ENCODE measurements at places on chromosomes 1 and 21.

DNA sequence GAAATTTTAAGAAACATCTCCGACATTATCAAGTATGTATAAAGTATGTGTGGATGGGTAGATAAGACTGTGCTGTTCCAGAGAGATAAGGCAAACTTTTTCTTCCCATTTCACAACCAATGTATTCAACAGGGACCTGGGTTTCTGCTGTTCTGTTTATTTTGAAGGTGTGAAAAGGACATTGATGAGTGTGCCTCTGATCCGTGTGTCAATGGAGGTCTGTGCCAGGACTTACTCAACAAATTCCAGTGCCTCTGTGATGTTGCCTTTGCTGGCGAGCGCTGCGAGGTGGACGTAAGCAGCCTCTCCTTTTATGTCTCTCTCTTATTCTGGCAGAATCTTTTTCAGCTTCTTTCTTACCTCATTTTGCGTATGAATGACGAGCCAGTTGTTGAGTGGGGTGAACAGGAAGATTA lies 174.0 kb downstream of the CRB1 start:
- no peak for DNase-seq

DNA sequence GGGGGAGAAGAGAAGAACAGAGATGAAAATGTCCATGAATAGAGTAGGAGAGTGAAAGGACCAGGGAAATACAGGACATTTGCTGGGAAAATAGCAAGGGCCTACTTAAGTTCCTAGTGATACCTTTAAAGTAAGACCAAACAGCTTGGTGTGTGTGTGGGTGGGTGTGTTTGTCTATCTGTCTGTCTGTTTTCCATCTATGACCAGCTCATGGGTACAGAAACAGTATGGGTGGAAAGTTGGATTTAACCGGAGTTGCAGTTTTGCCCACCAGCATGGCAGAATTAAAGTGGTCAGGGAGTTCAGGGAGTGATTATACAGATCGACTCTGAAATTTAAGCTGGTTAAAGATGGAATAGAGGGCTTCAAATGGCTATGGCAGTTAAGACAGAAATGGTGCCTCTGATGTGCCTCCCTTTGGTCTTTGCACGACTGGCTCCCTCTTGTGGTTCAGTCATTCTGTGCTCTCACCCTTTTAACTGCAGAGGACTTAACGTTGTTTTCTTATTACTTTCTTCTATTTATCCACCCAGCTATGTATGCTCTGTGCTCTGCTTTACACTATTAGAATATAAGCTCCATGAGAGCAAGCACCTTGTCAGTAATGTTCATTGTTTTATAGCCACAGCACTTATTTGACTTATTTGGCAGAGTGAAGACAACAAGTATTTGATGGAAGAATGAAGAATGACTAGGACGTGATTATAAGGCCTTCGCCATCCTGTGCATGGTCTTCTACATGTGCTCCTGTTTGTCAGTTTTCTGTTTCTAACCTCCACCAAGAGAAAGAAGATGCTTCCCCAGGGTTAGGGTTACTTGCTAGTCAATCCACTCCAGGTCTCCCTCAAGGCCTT lies 72.7 kb upstream of the AK4 start:
- DNase-seq: peak; percentile 74

DNA sequence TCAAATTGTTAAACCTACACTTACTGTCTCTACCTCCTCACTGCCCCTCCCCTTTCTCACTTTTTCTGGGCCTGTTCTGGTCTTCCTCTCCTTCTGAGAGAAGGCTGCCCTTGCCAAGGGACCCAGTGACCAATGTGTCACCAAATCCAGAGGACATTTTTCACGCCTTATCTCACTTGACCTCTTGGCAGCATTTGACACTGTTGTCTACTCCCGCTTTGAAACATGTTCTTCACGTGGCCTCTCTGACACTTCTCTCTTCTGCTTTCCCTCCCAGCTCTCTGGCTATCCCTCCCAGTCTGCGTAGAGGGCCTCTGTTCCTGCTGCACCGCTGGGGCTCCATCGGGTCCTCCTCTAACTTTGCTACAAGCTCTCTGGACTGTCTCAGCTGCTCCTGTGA lies 25.3 kb downstream of the KCNQ4 start:
- no peak for DNase-seq

DNA sequence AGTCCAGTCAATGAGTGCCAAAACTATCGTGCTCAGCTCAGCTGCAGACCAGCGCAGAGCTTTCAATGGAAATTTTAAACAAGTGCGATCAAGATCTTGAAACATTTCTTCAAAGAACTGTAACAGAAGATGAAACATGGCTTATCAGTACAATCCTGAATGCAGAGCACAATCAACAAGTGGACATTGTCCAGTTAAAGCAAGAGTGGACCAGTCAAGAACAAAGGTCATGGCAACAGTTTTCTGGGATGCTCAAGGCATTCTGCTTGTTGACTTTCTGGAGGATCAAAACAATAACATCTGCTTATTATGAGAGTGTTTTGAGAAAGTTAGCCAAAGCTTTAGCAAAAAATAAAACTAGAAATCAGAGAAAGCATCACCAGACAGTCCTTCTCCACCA lies 374.2 kb downstream of the SETD4 start:
- DNase-seq: no peak

DNA sequence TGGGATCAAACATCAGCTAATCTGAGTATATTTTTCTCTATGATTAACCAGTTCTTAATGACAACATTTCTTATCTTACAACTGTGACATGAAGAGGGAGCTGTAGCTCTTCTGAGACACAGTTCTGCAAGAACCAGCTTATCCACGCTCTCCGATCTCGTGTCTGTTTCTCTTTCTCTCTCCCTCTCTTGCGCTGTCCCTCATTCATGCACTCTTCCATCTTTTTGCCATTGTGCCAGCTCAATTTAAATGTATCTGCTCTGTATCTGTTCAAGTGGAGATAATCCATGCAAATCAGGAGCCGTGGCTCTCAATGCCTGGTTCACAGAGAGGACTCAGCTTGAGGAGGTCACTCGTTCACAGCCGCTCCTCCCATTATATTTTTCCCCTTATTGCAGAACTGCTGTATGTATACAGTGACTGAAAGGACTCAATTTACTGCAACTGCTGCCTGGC lies 494.7 kb upstream of the ADGRL2 start:
- DNase-seq: no peak

- peak; percentile 4 for DNase-seq
Measured at GRCh38 chr1:167762061-167762746, 40.4 kb downstream of the MPZL1 start.

GRCh38 chr1:75132242-75132811 lies 1.9 kb upstream of the LHX8 start:
- DNase-seq: no peak

DNA sequence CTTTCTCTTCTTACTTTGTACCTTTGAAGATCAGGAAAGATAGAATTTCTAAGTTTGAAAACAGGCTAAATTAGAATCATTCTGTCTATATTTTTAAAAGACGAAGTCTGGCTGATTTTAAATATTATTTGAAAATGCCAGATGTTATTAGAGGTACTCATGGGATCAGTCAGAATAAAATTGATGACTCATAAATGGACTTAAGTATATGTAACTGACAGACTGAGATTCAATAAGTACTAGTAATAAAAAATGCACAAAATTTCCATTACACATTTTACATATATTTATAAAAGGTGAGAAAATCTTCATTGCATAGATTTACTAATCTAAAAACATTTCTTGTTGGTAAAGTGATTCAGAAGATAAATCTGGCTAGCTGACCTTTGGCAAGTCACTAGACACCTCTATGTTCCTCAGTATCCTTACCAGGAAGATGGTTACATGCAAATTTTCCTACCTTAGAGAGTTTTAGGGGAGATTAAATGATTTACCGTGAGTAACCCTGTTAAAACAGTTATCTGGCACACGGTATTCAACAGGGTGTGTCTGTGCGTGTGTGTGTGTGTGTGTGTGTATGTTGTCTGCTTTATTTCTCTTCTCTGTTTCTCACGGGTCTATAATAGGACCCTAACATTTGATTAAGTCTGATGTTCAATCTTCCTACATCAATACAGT lies 189.0 kb downstream of the RUNX1 start:
- DNase-seq: no peak

- DNase-seq: no peak
Measured at GRCh38 chr21:42806509-42807140, 72.7 kb downstream of the WDR4 start.

DNA sequence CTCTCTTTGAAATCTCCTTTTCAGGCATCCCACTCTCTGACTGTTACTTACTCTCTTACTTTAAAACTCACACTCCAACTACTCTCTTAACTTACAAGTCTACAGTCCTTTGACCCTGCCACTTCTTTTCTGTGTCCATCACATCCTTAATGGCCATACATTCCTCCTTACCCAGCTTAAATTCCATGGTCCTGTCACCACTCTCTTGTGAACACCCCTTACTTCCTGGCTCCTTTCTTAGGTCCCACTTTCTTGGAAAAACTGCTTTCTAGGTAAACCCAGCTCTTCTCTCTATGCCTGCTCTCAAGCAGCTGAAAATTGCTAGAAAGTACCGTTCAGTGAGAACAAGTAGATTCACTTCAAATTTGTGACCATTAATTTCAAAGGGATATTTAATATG lies 109.1 kb downstream of the OLFML2B start:
- DNase-seq: no peak

DNA sequence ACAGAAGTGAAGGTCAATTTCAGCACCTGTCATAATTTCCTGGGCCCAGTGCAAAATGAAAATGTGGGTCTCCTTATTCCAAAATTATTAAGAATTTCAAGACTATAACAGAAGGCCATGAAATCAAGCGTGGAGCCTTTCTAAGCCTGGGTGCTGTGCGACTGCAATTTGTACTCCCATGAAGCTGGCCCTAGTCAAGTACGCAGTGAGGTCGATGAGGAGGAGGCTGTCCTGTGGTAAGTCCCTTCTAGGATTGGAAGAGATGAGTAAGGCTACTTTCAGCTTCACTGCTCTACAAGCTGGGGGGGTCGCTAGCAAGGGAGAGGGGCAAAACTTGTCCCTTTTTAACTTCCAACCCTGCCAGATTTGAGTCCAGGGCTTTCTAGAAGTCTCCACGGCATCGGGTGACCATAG lies 410 bp upstream of the NUDC start:
- no peak for DNase-seq

GRCh38 chr1:165353731-165354671 lies 2.5 kb downstream of the LMX1A start:
- no peak for DNase-seq

DNA sequence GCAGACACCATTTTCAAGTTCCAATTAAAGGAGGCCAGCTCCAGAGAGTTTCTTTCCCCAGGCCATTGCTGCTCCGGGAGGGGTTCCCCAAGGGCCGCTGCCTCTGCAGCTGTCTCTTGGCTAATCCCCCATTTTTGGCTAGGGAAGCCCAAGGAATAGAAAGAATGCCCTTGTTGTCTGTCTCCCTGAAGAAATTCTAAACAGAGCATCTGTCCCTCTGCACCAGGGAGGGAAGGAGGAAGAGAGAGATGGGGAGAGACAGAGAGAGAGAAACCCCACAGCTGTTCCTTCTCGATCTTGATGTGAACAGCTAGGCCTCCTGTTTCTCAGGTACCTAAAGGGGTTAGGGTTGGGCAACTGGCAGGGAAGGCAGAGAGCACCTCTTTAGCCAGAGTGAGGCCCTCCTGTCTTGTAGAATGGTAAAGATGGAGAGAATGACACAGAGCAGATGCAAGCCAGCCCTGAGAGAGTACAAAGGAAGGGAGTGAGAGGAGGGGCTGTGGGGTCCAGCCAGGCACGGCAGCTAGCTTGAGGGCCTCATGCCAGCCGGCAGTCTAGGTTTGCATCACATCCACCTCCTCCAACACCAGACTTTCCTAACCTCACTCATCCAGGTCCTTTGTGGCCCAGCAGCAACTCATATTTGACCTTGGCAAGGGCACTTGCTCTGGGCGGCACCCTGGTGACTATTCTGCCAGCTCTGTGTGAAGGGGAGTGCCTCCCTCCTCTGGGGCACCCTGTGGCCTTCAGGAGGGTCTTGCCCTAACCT lies 13.1 kb downstream of the OPTC start:
- DNase-seq: no peak

DNA sequence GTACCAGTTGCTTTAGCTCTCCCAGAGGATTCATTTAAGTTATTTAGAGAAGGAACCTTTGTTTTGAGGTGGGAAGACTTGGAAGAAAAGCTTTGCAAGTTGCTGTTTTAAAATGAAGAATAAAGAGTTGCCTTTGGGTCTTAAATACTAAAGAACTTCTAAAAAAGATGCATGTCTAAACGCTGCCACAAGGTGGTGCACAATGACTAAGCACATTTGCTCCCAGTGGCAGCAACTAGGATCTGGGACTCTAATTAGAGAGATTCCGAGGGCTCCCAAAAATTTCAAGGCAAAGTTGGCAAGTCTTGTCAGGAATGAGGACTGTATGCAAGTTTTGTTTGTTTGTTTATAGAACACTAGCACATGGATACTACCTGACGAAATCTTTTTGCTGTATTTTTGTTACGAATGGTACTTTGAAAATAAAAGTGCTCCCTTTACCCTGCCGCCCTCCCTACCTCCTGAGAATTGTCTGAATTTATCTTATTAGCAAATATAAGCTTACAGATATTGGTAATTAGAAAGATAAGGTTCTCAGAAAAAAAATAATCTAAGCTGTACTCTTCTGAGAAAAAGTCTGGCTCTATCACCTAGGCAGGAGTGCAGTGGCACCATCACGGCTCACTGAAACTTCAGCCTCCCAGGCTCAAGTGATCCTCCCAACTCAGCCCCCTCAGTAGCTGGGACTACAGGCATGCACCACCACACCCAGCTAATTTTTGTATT lies 121.8 kb downstream of the HFM1 start:
- DNase-seq: peak; percentile 53

GRCh38 chr1:31691951-31692350 lies 11.9 kb downstream of the COL16A1 start:
- no peak for DNase-seq

DNA sequence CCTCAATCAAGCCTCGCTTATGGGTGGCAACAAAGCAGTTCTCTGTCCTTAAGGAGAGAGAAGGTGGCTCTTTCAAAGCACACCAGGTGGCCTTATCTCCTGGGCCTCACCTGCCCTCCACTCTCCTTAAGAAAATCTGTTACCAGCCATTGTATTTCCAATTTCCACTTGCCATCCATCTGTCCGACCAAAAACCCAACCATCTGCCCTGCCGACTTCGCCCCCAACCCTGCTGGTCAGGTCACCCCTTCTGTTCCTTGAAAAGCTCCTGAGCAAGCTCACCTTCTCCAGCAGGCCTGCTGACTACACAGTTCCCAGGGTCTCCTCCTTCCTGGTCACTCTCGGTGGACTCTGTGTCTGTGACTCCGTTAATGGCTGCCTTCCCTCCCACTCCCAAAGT lies 619 bp upstream of the IGFN1 start:
- DNase-seq: no peak

- DNase-seq: peak; percentile 39
Measured at GRCh38 chr1:190022709-190023108, 455.0 kb downstream of the BRINP3 start.

DNA sequence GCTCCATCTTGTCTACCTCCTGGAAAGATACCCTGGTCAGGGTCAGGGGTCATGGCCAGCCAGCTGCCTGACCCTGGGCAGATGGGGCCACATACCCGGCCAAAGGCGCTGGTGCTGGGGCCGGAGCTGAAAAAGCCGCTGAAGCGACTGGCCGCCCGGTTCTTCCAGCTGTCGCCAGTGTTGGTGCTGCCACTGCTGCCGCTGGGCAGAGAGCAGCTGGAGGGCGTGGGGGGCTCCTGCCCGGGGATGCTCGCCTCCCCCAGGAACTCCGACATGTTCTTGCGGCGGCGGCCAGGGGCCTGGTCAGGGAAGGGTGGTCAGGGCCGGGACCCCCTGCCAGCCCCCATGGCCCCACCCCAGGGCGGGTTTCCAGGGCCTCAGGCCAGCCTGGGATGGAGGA lies 7.2 kb upstream of the TNFRSF25 start:
- DNase-seq: no peak

GRCh38 chr21:30813174-30813573 lies at the start of gene KRTAP8-1:
Gene KRTAP8-1, minus strand, starts transcription at chr21:30813274. Its CDS starts 54 bp downstream, at chr21:30813220.
- no peak for DNase-seq

All from activated CD4-positive, alpha-beta T cell treated with anti-CD3 and anti-CD28 coated beads, Interleukin-10, Interleukin-2, amounts not matched to agents 100 ng/mL and 50 ng/mL, durations not matched to agents 16 hours and 8 hours (primary cell).